ENCODE measurements at places on chromosomes 7 and 10.
A peak's percentile ranks its signal among the peaks of the same experiment; 100 is the strongest.

- H3K4me1 ChIP-seq, result peaks cover 8% of the 10 kb centered on the region
- no peaks in the 10 kb centered on the region for H3K27me3 ChIP-seq
- H3K4me3 ChIP-seq, result peak overlapping the region; percentile 17
- DNase-seq, result peak; percentile 40
- no peak overlapping the region for H3K27ac ChIP-seq
- H3K36me3 ChIP-seq, result no peaks in the 10 kb centered on the region
Observed at GRCh38 chr7:63900394-63901203, 98.0 kb upstream of the ZNF722 start.

- no peak overlapping the region for H3K4me3 ChIP-seq
- H3K27ac ChIP-seq, result no peak overlapping the region
- no peaks in the 10 kb centered on the region for H3K36me3 ChIP-seq
- H3K4me1 ChIP-seq, result no peaks in the 10 kb centered on the region
- no peaks in the 10 kb centered on the region for H3K27me3 ChIP-seq
Observed at GRCh38 chr7:78489476-78490240, 691.1 kb downstream of the PHTF2 start.

DNA sequence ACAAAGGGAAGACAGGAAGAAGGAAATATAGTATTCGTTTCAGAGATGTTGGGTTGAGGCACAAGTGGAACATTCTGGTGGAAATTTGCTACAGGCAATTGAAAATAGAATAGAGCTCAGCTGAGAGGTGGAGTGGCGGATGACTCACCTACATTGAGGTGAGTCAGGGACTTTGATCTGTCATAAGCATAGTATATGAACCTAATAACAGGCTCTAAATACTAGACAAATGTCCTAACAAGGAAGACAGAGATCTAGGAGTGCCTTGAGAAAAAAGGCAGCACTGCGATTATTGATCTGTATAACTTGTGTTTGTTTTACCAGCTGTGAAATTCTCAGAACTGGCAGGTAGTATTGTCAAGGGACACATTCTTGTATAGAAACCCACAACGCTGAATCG lies 907 bp upstream of the IFRD1 start:
- H3K4me1 ChIP-seq, result peaks cover 12% of the 10 kb centered on the region
- H3K4me3 ChIP-seq, result no peak overlapping the region

- H3K36me3 ChIP-seq, result no peaks in the 10 kb centered on the region
- no peak overlapping the region for H3K27ac ChIP-seq
- H3K4me3 ChIP-seq, result no peak overlapping the region
- H3K4me1 ChIP-seq, result no peaks in the 10 kb centered on the region
Observed at GRCh38 chr7:55140221-55140940, 121.6 kb downstream of the EGFR start.

DNA sequence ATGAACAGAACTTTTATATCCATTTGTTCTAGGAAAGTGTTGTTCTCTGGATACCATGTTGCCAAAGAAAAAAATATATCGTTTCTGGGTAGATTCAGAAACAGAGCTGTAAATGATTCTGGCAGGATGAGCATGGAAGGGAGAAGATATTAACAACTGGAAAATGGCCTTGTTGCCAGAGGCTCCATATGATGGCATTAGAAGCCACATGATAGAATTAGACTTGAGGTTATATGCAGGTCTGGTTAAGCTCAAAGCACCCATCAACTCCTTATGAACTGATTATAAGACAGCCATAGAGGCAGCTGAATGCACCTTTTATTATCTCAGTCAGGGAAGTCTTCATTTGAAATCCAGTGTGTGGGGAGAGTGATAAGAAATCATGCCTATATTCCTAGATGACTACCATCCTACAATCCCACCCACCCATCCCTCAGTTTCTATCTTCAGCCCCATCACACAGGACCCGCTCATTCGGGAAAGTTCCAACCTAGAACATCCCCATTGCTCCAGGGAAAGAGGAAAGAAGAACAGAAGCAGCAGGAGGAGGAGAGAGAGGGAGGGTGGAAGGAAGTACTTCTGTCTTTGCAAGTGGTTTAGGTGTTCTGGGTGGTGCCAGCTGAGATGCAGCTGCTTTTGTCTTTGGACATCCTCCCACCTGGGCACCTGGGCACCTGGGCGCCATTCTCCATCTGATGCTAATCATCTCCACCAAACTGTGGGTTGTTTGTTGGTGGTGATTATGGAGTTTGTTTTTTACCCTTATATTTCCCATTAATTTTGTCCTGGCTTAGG lies 25.5 kb upstream of the TRIL start:
- H3K27me3 ChIP-seq, result no peaks in the 10 kb centered on the region
- no peak for DNase-seq
- H3K4me1 ChIP-seq, result no peaks in the 10 kb centered on the region
- no peaks in the 10 kb centered on the region for H3K36me3 ChIP-seq
- H3K27ac ChIP-seq, result no peak overlapping the region

DNA sequence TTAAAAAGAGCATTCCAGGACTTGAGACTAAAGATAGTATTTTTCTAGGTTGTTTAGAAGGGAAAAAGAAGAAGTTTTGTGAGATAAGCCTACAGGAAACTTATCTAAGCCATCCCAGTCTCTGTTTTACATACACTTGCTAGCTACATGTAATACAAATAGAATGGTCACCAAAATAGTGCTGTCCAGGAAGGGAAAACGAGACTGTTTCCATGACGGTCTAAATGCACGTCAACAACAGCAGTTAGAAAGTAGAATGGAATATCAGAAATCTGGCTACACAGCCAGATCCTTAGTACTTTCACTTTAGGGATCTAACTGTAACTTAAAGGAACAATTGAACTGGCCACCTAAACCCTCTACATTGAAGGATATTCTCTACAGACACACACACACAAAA lies 117.6 kb downstream of the TSPAN12 start:
- H3K27ac ChIP-seq, result no peak overlapping the region
- H3K36me3 ChIP-seq, result no peaks in the 10 kb centered on the region
- peak; percentile 37 for DNase-seq
- H3K4me1 ChIP-seq, result no peaks in the 10 kb centered on the region
- H3K27me3 ChIP-seq, result no peaks in the 10 kb centered on the region
- H3K4me3 ChIP-seq, result no peak overlapping the region

DNA sequence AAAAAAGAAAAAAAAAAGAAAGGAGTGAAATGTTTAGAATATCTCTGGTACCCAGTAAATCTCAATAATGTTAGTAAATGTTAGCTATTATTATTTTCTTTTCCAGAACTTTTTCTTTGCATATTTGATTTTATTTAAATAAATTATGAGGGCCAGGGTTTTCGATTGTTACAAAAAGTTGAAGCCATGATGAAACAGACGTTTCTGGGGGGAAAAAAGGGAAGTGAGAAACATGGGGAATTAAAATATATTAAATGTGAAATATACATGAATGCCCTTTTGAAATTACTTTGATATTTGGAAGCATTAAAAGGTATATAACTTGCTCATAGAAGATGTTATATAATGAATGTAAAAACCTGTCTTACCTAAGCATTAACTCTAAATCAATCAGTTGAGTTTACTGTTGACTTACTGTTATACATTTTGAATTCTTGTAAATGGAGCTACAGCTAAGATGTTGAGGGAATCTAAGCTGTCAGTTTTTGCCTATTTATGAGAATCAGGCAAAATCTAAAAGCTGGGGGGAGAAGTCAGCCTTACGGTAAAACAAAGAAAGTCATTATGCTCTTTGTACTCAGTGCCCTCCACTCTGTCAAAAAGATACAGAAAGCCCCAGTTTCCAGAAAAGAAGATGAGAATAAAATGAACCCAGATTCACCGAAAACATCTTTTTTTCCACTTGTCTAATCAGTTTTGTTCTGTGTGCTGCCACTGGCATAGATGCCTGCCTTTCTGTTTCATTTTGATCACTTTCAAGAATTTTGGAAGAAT lies 30.0 kb upstream of the KDM7A start:
- peaks cover 33% of the 10 kb centered on the region for H3K27me3 ChIP-seq
- H3K4me1 ChIP-seq, result no peaks in the 10 kb centered on the region
- DNase-seq, result no peak
- H3K27ac ChIP-seq, result no peak overlapping the region

GRCh38 chr7:137388916-137389315 lies 45.4 kb upstream of the PTN start:
- H3K4me1 ChIP-seq, result no peaks in the 10 kb centered on the region
- no peaks in the 10 kb centered on the region for H3K27me3 ChIP-seq
- no peak overlapping the region for H3K4me3 ChIP-seq
- DNase-seq, result no peak
- H3K36me3 ChIP-seq, result no peaks in the 10 kb centered on the region
- no peak overlapping the region for H3K27ac ChIP-seq

GRCh38 chr10:33032654-33033151 lies 74.7 kb upstream of the ITGB1 start:
- no peaks in the 10 kb centered on the region for H3K36me3 ChIP-seq
- H3K27me3 ChIP-seq, result peaks cover 13% of the 10 kb centered on the region
- no peak overlapping the region for H3K27ac ChIP-seq
- H3K4me3 ChIP-seq, result no peak overlapping the region

- H3K27ac ChIP-seq, result peak overlapping the region; percentile 27
- H3K4me1 ChIP-seq, result peaks cover 7% of the 10 kb centered on the region
- no peak overlapping the region for H3K4me3 ChIP-seq
- peaks cover 14% of the 10 kb centered on the region for H3K36me3 ChIP-seq
Observed at GRCh38 chr7:92732316-92733036, 103.9 kb downstream of the CDK6 start.

DNA sequence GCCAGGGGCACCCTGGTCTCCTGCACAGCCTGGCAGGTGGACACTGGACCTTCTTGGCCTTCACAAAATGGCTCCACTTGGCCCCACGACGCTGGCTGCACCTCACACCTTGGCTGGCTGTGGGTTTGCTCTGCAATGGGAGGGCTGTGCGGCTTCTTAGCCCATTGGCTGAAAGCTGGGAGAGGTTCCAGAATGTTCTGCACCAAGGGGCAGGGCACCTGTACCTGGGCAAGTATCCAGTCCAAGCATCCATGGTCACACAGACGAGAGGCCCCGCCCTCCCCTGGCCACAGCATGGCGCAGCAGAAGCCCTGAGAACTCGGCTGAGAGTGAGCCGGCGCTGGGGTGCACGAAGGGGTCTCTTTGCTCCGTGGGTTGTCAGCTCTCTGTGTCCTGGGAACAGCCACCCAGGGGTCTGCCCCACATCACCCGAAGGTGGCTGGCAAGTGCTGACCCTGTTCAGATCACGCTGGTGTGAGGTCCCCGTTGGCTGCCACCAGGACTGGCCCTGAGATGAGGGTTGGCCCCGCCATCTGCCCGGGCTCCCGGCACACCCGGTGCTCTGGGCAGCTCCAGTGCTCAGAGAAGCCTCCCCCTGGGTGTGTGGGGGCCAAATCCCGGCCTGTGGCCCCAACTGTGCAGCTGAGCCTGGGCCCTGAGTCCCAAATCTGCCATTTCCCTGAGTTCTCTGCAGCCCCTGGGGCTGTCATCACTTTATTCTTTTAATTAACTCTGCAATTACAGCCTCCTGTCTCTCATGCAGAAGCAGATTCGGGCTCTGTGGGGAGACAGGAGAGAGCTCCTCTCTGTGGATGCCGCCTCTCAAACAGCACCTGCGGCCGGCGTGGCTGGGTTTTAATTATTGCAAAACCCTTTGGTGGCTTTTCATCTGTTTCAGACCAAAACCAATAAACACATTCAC lies 19.4 kb upstream of the ADGRA1 start:
- no peak overlapping the region for H3K27ac ChIP-seq
- no peak for DNase-seq
- H3K4me3 ChIP-seq, result no peak overlapping the region
- H3K4me1 ChIP-seq, result no peaks in the 10 kb centered on the region
- H3K27me3 ChIP-seq, result peaks cover 4% of the 10 kb centered on the region
- no peaks in the 10 kb centered on the region for H3K36me3 ChIP-seq

DNA sequence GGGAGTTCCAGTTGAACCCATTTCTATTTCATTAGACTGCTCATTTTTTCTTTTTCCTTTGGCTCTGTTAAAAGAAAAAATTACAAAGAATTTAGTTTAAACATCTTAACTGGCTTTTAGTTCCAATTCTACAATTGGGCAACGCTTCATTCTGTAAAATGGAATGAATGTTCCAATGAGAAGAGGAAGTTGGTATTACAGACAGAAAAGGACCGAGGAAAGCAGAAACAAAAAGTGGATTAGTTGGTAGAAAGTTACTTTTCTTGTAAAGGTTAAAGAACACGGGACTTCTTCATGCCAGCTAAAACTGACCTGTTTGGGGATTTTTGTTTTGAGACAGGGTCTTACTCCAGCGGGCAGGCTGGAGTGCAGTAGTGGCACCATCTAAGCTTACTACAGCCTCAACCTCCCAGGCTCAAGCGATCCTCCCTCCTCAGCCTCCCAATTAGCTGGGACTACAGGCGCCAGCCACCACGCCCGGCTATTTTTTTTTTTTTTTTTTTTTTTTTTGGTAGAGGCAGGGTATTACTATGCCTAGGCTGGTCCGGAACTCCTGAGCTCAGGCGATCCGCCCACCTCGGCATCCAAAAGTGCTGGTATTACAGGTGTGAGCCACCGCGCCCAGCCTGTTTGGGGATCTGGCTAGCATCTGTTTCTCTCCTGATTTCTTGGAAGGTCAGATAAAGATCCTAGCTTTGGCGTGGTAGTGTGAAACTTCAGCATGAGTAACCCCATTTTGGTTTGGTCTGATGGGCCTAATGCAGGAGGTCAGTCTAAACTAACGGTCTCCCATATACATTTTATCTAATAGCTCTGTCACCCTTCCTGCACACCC lies 1.3 kb upstream of the VDAC2 start:
- H3K27me3 ChIP-seq, result no peaks in the 10 kb centered on the region
- no peak for DNase-seq
- peak overlapping the region; percentile 97 for H3K4me3 ChIP-seq
- peaks cover 39% of the 10 kb centered on the region for H3K4me1 ChIP-seq

- no peaks in the 10 kb centered on the region for H3K36me3 ChIP-seq
- no peaks in the 10 kb centered on the region for H3K27me3 ChIP-seq
- H3K4me1 ChIP-seq, result no peaks in the 10 kb centered on the region
- DNase-seq, result no peak
- H3K4me3 ChIP-seq, result no peak overlapping the region
Observed at GRCh38 chr10:59068581-59069191, 107.8 kb upstream of the PHYHIPL start.

DNA sequence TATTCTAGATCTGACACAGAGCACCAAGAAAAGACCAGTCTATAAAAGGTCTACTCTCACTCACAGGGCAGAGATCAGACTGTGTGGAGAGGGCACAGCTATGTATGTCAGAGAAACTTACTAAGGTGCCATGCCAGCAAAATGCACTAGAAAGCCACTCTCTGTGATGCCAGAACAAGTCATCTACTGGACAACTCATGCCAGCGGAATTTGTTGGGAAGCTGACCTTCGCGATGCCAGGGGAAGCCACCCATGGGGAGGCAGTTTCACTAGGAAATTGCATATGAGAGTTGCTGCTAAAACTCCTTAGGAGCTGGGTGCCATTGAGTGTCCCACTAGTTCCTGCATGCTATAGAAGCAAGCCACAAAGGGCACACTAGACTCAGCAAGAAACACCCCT lies 58.5 kb downstream of the MICU1 start:
- H3K4me3 ChIP-seq, result no peak overlapping the region
- no peaks in the 10 kb centered on the region for H3K4me1 ChIP-seq

- no peak overlapping the region for H3K4me3 ChIP-seq
- H3K27me3 ChIP-seq, result no peaks in the 10 kb centered on the region
- H3K36me3 ChIP-seq, result no peaks in the 10 kb centered on the region
- H3K27ac ChIP-seq, result no peak overlapping the region
- no peaks in the 10 kb centered on the region for H3K4me1 ChIP-seq
Observed at GRCh38 chr7:81857385-81857784, 87.5 kb upstream of the HGF start.

- DNase-seq, result no peak
- H3K4me3 ChIP-seq, result no peak overlapping the region
- 0 out of 2 replicates have a peak, but pooled peaks cover 6% of the 10 kb centered on the region for H3K27me3 ChIP-seq
- H3K27ac ChIP-seq, result no peak overlapping the region
Observed at GRCh38 chr7:36155811-36156361, 2.8 kb downstream of the EEPD1 start.
